ENCODE measurements at places on chromosomes 5 and 9. TPM values are rescaled to one million over a fixed set of nuclear protein-coding genes. Genes with fewer than 3 reads are reported as not detected.

The TBCA gene
- 195 TPM for total RNA-seq

The FBLL1 gene
- 0.84 TPM for total RNA-seq

The IFNA21 gene
- not detected for total RNA-seq

The PCDHA3 gene
- total RNA-seq = 0.07 TPM

The PCDHA13 gene
- not detected for total RNA-seq

The QSOX2 gene
- total RNA-seq = 17.3 TPM

The CAMK2A gene
- not detected for total RNA-seq

The ANKRD34B gene
- total RNA-seq = 1.5 TPM

The PCDHA12 gene
- 0.96 TPM for total RNA-seq

The IFNA4 gene
- not detected for total RNA-seq

The GRM6 gene
- not detected for total RNA-seq

The ALDH1A1 gene
- total RNA-seq = 1.6 TPM

The PRRX2 gene
- total RNA-seq = not detected

The CAVIN4 gene
- total RNA-seq = 3.6 TPM

The TGFBR1 gene
- 87.8 TPM for total RNA-seq

The INSL6 gene
- total RNA-seq = not detected
